Stimulated activated CD8-positive, alpha-beta memory T cell treated with anti-CD3 and anti-CD28 coated beads, Interleukin-15, amount 100 ng/mL, for 48 hours (primary cell): ENCODE measurements at places on chromosomes 11 and 22.

DNA sequence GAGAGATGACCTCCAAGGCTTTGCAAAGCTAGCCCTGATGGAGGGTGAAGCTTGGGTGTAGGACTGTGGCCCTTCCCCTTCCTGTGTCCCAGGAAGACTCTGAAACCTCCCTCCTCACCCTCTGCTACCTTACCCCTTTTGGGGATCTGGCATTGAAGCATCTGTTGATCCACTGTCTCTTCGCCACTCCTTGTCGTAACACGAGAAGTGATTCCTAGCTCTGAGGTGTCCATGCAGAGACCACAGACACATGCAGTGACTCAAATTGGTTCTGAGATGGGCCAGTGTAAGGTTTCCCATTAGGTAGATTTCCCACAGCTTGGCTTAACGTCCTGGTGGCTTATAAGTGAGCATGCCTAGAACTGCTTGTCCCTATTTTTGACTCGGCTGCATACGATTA, 101.4 kb downstream of the ZBTB16 start:
- no peak for DNase-seq

GRCh38 chr22:46444390-46444854, 93.0 kb downstream of the CELSR1 start:
- DNase-seq: no peak

DNA sequence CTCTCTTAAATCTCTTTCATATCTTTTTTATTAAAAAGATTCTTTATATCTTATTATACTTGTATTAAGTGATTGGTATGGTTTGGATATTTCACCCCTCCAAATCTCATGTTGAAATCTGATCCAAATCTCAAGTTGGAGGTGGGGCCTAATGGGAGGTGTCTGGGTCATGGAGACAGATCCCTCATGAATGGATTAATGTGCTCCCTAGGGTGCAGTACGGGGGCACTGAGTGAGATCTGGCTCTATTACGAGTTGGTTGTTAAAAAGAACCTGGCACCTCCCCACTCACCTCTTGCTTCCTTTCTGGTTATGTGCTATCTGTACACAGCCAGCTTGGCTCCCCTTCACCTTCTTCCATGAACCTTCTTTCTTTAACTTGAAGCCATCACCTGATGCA, 149.6 kb downstream of the CWF19L2 start:
- DNase-seq: no peak

DNA sequence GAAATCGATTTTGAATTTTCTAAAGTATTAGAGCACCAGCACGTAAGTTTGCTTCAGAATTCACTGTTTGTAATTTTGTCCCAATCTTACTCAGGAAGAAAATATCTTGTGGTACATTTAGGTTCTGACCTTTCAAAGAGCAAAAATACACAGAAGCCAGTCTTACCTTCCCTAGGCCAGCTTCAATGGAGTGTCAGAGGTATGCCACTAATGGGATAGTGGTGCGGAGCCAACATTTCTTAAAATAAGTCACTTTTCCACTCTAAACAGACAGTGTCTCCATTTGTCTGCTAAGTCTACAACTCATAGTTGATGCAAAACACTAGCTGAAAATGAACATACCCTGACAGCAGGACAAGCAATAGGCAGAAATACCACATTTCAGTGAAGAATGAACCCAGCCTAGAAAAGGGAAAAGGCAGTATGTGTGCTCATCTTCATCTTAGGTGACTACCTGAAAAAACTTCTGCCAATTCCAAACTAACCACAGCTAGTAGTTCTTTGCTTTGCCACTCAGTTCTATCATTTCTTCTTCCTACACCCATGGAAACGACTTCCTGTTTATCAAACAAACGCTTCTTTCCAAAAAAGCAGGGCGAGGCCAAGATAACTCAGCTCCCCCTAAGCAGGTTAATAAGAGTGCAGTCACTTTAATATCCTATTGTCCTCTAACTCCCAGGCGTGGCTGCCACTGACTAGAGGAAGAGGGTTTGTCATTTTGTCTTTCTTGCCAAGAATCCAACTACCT, 94.0 kb upstream of the APOA1 start:
- DNase-seq: no peak
